ENCODE measurements at places on chromosomes 7 and 10.

DNA sequence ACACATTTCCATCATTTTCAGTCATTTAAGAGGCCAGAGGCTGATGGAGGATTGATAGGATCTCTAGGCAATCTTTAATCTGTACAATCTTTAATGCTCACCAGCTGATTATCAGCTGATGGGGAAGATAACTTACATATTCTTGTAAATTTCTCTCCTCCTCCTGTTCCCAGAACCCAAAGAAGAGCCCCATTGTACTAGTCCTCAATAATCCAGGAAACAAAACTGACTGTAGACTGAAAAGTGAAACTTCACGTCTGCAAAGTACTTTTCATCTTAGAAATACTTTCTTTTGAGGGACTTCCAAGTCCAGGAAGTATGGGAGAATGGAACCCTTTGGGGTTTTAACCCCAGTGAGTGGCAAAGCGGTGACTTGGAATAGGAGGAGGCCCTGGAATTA, 283.3 kb downstream of the FRMD4A start:
- no peak for DNase-seq

GRCh38 chr10:87092861-87093631, 1.6 kb downstream of the GLUD1 start:
- no peak for DNase-seq

GRCh38 chr10:28403090-28403489, 100.2 kb upstream of the MPP7 start:
- no peak for DNase-seq

- DNase-seq = no peak
Measured at GRCh38 chr10:42987121-42987541, 89.7 kb upstream of the RET start.

DNA sequence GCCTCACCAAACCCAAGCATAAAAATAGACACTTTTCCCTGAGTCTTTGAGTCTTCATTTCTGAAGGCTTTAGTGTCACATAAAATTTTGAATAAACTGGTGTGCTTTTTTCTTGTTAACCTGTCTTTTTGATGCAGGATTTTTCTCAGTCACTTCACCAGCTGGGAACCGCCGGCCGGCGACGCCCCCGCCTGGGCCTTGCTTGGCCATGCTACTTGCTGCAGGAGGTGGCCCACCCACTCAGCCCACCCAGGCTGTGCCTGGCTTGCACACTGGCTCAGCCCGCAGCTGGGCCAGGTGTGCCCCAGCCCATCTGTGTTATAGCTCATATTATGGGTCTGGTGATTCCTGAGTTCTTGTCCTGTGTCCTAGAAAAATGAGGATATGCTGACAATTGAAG, 247.4 kb upstream of the CACNA2D1 start:
- DNase-seq = no peak

GRCh38 chr10:87868277-87868676, 4.9 kb downstream of the PTEN start:
- DNase-seq = no peak

GRCh38 chr7:6536262-6537260, 14.7 kb downstream of the GRID2IP start:
- no peak for DNase-seq

DNA sequence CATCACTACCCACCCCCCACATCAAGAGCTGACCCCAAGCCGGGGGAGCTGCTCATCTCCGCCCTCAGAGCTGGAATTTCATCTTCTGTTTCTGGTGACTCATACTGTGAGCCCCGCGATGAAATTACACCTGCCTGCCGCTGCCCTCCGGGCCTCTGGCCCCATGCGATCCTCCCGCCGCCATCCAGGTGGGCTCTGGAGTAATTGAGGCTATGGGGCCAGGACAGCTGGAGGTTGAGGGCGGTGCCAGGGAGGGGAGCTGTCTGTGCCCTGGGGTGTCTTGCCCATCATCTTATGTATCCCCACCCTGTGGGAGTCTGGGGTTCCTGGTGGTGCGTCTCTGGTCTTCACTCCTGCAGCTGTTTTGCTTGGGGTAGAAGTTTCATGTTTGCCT, 9.0 kb downstream of the GTF2IRD1 start:
- no peak for DNase-seq
